ENCODE measurements at places on chromosomes 3 and 15.

- DNase-seq, result no peak
Observed at GRCh38 chr15:39884351-39884750, 35.7 kb downstream of the GPR176 start.

DNA sequence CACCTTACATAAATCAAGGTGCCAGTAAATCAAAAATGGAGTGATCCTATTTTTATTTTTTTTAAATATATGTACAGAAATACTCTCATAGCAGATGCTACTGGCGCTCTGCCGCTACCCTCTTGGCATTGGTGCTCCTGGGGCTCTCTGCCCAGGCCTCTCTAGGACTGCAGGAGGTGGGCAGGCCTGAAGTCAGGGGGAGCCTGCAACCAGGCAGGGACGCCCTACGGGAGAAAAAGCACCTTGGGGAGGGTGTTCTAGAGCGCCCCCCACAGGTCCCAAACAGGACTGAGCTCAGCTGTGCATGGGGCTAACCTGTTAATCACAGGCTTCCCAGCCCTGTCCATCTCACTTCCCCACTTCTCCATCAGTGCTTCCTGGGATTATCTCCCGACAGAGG lies 192.5 kb downstream of the SHQ1 start:
- no peak for DNase-seq

- DNase-seq, result no peak
Observed at GRCh38 chr15:93989440-93989998, 241.8 kb upstream of the MCTP2 start.

DNA sequence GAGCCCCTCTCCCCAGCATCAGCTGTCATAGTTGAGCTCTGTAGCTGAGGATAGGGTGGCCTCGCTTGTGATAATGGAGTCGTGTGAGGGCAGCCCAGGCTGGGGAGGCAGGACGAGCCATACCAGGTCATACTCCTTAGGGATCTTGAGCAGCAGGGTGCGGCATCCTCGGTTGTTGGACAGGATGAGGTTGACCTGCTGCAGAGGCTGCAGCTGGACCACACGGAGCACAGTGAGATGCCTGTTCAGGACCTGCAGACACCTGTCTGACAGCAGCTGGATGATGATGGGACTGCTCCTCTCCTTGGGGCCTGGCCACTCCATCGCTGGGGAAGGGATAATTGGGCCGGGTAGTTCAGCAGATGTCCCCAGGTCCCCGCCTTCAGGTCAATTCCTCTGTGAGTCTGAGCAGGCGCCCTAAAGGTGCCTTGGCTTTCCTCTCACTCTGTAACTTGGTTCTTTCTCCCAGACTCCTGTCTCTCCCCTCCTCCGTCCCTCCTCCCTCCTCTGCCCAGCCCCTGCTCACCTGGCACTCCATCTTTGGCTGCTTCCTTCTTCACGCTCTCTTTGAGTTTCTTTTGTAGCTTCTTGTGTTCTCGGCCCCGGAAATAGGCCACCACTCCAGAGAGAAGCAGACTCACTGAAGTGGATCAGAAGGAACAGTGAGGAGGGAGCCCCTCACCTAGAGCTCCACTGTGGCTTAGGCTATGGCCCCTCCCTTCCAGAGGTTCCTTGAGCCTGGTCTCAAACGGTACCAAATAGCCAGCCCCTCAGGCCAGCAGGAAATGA lies 7.8 kb downstream of the DUOX2 start:
- DNase-seq, result no peak

GRCh38 chr3:115388166-115388565 lies 235.1 kb upstream of the GAP43 start:
- DNase-seq, result no peak

DNA sequence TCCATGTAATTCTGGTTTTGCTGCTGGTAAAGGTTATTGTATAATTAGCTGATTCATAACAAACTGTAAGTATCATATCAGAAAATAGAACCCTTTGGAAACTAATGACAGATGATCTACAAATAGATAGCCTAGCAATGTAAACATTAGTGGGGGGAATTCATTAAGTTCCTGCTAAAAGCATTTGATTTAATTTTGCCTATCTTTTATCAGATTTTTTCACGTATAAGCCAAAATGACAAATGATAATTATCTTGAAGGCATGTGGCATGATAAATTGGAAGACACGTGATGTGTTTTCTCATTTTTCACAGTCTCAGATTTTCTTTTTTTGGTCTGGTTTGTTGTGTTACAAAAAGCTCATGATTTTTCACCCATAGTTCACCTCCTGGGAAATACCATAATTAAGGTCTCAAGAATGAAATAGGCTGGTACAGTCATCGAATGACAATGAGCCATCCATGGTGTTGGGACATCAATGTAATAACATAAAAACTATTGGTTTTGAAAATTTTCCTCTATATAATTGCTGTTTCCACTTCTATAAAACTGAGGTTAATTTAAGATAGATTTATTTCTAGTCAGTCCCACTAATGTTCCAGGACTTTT lies 325.9 kb upstream of the TBL1XR1 start:
- no peak for DNase-seq

GRCh38 chr3:58068122-58068809 lies 60.0 kb downstream of the FLNB start:
- peak; percentile 81 for DNase-seq

- no peak for DNase-seq
Observed at GRCh38 chr15:73925848-73926218, 429 bp upstream of the LOXL1 start.

DNA sequence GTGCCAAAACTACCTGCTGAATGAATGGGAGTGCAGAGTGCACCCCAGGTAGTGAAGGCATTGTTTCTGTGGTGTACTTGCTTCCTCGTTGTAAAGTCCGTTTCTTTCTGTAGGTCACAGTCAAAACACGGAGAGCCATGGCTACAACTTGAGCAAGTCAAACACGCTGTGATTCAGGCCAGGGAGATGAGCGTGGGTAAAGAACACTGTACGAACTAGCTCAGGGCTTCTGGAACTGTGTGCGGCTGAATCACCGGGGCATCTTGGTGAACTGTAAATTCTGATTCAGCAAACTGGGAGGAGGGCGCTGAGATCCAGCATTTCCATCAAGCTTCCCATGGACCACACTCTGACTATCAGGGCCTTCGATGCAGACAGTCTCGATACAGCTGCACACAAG lies 5.0 kb upstream of the TNK2 start:
- DNase-seq, result no peak

GRCh38 chr15:70054884-70055387 lies 42.8 kb downstream of the TLE3 start:
- DNase-seq, result no peak
